K562 (cell line): ENCODE measurements at places on chromosomes 13 and 19. TPM values are rescaled to one million over a fixed set of nuclear protein-coding genes. Genes with fewer than 3 reads are reported as not detected.

DNA sequence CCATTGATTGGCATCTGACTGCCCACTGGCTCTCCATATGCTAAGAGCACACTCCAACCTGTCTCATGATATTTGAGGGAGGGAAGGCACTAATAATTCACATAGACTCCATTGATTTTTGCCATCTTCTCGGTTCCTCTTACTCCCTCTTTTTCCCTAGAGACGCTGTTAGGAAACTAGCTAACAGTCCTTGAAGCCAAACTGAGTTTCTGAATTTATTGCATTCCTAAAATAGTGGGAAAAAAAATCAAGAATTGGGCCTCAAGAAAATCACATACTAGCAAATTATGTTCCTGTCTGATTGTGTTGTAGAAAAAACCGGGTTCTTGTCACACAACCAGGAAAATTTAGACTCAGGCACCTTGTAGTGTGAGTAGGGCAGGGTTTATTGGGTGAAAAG lies 86.4 kb upstream of the SLC7A1 start:
- no peaks in the 10 kb centered on the region for H3K4me1 ChIP-seq
- DNase-seq = no peak
- H3K4me3 ChIP-seq = no peak overlapping the region
- no peaks in the 10 kb centered on the region for H3K27me3 ChIP-seq
- no peak overlapping the region for H3K27ac ChIP-seq
- no peaks in the 10 kb centered on the region for H3K36me3 ChIP-seq

- DNase-seq = no peak
- no peak overlapping the region for H3K27ac ChIP-seq
- no peaks in the 10 kb centered on the region for H3K36me3 ChIP-seq
- H3K4me1 ChIP-seq = no peaks in the 10 kb centered on the region
Measured at GRCh38 chr13:82800391-82800790, 1081.9 kb downstream of the SLITRK1 start.

- H3K27me3 ChIP-seq = peaks cover 53% of the 10 kb centered on the region
- DNase-seq = no peak
- H3K27ac ChIP-seq = no peak overlapping the region
- no peak overlapping the region for H3K4me3 ChIP-seq
- no peaks in the 10 kb centered on the region for H3K36me3 ChIP-seq
- no peaks in the 10 kb centered on the region; the same call in 1 of the 2 replicates for H3K4me1 ChIP-seq
Measured at GRCh38 chr19:18814063-18814462, 17.7 kb upstream of the UPF1 start.

DNA sequence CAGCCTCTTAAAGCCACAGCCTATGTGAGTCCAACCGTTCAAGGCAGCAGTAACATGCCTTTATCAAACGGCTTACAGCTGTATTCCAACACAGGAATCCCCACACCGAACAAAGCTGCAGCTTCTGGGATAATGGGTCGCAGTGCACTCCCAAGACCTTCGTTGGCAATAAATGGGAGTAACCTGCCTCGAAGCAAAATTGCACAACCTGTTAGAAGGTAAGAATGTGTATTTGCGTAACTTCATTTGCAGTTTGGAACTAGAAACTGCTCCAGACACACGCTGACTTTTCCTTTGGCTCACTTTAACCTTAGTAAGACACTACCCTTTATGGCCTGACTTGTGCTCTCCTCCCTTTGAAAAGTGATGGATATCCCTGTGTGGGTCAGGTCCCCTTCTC lies 63.4 kb downstream of the SLAIN1 start:
- no peaks in the 10 kb centered on the region for H3K4me1 ChIP-seq
- H3K27ac ChIP-seq = no peak overlapping the region
- H3K27me3 ChIP-seq = no peaks in the 10 kb centered on the region
- H3K4me3 ChIP-seq = no peak overlapping the region
- H3K36me3 ChIP-seq = no peaks in the 10 kb centered on the region

The SLC25A41 gene
- 4.2 and 4.6 TPM in 2 replicates for total RNA-seq

GRCh38 chr13:39134574-39134973 lies 96.3 kb downstream of the NHLRC3 start:
- DNase-seq = no peak
- no peaks in the 10 kb centered on the region for H3K4me1 ChIP-seq
- no peak overlapping the region for H3K4me3 ChIP-seq
- no peaks in the 10 kb centered on the region for H3K27me3 ChIP-seq

DNA sequence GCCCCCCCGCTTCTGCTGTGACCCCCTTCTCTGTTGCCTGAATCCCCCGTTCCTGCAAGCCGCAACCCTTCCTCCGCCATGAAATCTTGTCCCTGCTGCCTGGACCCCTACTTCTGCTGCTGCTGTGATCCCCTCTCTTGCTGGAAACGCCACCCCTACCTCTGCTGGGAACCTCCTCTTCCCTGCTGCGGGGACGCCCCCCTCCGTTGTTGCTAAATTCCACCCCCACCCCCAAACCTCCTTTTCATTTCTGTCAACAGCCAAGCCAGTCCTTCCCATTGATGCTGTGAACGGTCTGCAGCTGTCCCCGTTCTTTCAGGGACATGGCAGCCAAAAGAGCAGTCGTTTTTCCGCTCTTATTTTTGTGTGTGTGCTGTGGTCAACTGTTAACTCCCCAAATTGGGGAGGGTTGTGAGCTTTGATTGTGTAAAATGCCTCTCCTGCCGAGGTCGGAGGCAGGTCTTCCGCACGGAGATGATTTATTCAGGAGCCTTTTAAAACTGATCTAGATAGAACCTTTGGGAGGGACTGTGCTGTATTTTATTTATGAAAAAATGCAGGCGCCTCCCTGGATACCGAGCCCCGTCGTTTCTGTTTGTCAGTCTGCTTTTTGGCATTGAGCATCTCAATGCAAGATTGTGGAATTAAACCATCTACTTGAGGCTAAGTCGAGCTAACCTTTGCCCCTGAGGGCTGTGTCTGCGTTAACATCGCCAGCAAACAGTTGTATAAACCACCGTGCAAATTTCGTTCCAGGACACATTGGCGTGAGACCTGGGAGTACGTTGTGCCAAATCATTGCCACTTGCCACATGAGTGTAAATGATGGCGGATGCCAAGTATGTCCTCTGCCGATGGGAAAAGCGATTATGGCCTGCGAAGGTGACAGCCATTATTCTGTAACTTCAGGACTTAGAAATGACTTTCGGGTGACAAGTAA lies 27.9 kb upstream of the NDUFS7 start:
- peak; percentile 35 for DNase-seq
- no peaks in the 10 kb centered on the region for H3K27me3 ChIP-seq
- H3K4me3 ChIP-seq = peak overlapping the region; percentile 66

The MISP3 gene
- 1.9 and 2.9 TPM in 2 replicates for total RNA-seq

DNA sequence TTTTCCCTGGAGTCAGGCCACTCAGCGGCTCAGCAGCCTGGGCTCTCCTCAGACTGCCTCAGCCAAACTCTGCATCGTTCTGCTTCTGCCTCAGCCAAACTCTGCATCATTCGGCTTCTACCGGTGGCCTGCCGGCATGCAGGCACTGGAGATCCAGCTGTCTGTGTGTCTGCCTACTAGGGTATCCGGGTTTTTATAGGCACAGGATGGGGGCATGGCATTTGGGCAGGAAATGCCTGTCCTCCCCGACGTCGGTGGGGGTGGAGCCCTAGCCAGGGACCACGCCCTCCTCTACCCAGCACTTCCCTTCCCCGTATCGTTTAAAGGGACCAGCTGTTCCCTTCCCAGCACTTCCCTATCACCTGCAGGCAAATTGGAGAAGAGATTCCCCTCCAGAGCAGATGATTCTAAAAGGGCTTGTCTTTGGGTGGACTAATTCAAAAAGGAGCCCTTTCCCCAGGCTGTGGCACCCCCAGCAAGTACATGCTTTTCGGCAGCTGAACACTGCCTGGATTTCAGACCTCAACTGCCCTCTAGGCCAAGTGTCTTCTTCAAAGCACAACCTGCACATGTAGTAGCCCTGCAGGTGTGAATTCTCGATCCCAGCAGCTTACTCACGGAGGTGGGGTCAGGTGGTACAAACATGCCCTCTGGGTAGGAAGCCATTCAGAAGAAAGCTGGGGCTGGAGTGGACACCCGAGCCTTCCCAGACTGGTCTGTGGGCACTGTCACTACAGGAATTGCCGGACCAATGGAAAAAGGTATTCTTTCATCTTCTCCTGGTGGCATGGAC lies 25.4 kb upstream of the GPR12 start:
- no peaks in the 10 kb centered on the region; the same call in 1 of the 2 replicates for H3K27me3 ChIP-seq
- no peaks in the 10 kb centered on the region for H3K36me3 ChIP-seq
- H3K4me1 ChIP-seq = no peaks in the 10 kb centered on the region
- H3K27ac ChIP-seq = no peak overlapping the region
